CD4-positive, alpha-beta T cell treated with Interleukin-17A for 4 hours (primary cell): ENCODE measurements at places on chromosomes 13 and 19.

- DNase-seq = no peak
Observed at GRCh38 chr19:8333767-8334457, 9.2 kb downstream of the KANK3 start.

GRCh38 chr19:41612483-41612882 is 14.4 kb downstream of the CEACAM4 start:
- no peak for DNase-seq

DNA sequence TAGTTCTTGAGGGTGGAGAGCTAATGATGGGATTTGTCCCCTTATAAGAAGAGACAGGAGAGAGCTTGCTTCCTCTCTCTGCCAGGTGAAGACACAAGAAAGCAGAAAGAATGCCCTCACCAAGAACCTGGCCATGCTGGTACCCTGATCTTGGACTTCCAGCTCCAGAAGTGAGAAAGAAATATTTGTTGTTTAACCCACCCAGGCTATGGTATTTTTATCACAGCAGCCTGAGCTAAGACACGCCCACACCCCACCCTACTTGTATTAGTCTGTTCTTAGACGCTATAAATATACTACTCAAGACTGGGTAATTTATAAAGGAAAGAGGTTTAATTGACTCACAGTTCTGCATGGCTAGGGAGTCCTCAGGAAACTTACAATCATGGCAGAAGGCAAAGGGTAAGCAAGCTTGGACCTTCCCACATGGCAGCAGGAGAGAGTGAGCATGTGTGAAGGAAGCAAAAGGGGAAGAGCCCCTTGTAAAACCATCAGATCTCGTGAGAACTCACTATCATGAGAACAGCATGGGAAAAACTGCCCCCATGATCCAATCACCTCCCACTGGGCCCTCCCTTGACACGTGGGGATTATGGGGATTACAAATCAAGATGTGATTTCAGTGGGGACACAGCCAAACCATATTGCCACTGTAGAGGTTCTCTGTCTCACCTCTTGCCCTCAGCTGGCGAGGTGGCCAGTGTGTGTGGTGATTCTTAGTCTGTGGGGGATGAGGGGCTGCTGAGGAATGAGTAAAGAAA is 57.4 kb upstream of the RCBTB2 start:
- DNase-seq = no peak

GRCh38 chr13:41660411-41660810 is 203.1 kb downstream of the RGCC start:
- no peak for DNase-seq

DNA sequence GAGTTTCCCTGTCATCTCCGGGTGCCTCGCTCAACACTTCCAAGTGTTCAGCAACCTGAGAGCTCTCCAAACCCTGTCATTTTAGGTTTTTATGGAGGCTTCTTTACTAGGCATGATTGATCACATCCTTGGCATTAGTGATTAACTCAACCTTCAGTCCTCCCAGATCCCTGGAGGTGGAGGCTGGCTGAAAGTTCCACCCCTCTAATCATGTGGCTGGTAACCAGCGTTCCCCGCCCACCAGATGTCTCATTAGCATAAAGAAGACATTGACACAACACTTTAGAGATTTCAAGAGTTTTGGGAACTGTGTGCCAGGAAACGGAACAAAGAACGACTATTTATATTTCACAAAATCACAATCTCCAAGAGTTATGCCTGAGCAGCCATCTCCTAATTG is 71.1 kb upstream of the RGCC start:
- DNase-seq = no peak

- no peak for DNase-seq
Observed at GRCh38 chr19:51508059-51508733, 6.6 kb upstream of the SIGLEC12 start.

DNA sequence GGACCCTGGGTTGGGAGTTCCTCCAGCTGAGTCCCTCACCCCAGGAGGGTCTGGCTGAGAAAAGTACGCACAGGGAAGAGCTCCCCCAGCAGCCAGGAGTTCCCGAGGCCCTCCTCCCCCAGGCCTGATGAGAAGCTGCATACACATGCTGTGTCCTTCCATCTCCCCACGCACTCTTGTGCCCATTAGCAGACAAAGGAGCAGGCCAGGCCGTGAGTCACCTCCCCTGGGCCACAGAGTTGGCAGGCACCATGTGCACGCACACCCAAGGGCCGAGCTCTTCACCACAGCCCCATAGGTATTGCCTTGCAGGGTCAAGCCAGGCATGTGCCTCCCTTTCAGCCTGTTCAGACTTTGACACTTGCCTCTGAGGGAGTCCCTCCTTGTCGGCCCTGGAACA is 17.5 kb downstream of the MAU2 start:
- DNase-seq = no peak

GRCh38 chr13:37403776-37404527 is 194.6 kb downstream of the POSTN start:
- no peak for DNase-seq

DNA sequence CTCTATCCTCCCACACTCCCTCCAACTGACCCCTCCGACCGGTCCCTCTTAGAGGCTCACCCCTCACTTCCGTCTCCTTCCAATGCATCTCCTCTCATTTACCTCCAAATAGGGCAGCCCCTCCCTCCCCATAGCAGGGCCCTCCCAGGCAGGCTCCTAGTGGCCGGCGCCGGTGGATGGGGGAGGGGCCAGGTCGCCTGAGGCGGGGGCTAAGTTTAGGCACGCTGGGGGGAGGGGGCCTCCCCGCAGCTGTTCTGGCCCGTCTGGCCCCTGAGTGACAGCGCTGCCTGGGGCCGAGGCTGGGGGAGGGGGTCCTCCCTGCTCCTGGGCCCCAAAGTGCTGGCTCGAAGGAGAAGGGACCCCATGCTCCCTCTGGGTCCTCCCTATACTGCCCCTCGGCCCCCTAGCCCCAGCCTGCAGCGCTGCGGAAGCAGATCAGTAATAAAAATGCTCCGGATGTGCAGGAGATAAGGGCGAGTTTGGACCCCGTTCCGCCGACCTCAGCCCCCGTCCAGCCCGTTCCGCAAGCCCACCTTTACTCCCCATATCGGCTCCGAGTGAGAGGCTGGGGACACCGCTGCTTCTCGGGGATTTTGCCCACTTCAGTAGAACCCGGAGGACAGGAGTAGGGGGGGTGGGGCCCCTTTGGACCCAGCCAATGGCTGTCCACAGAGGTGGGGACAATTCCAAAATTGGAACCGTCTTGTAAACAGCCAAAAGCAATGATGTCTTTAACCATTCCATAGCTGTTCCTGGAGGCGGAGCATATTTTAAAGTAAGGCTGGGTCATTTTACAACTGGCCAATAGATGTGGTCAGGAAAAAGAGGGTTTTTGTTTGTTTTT is 4.0 kb downstream of the RTN2 start:
- no peak for DNase-seq

DNA sequence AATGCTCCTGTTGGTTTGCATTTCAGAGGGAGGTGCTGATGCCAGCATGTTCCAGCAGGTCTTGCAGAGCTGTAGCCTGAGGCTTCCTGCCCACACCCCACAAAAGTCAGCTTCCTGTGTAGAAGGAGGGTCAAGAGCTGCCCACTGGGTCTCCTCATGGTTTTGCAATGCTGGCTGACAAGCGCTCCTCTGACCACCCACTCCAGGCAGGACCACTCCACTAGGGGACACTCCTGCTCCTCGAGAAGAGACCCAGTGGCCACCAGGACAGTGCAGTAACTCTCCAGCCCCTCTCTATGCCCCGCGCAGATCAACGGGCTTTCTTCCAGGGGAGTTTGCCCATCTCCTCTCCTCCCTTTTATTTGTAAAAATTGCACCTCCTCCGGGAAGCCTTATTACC is 72.9 kb upstream of the UQCRFS1 start:
- no peak for DNase-seq

- no peak for DNase-seq
Observed at GRCh38 chr19:8391198-8392016, 1.2 kb downstream of the RAB11B start.

DNA sequence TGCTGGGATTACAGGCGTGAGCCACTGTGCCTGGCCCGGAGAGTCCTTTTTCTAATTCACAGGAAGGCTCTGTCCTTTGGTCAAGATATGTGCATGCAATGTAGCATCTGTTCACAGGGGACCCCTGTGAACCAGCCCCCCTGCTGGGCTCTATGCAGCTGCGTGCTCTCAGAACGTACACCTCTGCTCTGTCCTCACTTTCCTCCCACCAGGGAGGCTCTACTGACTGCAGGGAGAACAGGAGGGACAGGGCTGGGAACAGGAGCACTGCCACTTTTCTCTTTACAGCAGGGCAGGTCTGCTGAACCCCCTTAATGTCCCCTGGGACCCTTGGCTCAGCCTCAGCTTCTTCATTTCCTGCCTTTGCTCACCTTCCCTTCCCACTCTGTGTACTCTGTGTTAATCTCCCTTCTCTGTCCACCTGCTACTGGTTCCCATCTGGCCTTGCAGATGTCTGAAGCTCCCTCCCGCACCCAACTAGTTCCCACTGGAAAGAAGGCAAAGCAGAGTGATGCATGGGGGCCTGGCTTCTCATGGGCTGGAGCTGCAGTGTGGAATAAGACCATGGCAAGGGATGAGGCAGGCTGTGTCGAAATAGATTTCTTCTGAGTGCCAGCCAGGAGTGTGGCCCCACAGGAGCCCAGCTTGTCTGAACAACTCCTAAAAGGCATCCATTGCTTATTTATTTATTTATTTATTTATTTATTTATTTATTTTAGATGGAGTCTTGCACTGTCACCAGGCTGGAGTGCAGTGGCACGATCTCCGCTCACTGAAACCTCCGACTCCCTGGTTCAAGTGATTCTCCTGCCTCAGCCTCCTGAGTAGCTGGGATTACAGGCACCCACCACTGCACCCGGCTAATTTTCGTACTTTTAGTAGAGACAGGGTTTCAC is 7.2 kb downstream of the ADGRE2 start:
- DNase-seq = no peak

DNA sequence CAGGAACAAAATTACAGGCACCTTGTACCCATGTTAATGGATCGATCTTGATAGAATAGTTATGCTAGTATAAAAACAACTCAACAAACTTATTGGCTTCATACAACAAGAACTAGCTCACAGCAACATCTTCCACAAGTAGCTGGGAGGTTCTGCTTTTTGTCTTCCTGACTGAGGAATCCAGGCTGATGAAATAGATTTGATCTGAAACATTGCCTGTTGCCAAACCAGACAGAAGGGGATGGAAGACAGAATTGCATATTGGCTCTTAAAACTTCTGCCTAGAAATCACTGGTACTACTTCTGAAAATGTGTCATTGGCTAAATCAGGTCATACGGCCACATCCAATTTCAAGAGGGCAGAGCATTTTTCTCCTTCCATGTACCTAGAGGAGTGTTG is 267.3 kb downstream of the RFC3 start:
- DNase-seq = no peak

DNA sequence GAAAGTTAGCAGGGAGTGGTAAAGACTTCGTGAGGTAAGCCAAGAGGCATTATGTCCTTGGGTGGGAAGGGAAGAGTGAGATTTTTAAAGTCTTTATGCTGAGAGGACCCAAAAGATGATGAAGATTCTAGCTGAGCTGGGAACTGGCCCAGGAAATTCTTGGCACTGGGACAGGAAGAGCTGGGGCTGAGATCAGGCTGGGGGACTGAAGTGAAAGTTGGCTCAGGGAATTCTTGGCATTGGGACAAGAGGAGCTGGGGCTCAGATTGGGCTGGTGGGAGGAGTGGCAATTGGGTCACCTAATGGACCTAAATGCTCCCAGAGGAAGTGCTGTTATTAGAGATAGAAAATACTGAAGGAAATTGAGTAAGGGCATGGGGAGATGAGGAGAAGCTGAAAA is 8.8 kb downstream of the SCEL start:
- no peak for DNase-seq

- DNase-seq = no peak
Observed at GRCh38 chr13:82879921-82880320, 1002.4 kb downstream of the SLITRK1 start.

DNA sequence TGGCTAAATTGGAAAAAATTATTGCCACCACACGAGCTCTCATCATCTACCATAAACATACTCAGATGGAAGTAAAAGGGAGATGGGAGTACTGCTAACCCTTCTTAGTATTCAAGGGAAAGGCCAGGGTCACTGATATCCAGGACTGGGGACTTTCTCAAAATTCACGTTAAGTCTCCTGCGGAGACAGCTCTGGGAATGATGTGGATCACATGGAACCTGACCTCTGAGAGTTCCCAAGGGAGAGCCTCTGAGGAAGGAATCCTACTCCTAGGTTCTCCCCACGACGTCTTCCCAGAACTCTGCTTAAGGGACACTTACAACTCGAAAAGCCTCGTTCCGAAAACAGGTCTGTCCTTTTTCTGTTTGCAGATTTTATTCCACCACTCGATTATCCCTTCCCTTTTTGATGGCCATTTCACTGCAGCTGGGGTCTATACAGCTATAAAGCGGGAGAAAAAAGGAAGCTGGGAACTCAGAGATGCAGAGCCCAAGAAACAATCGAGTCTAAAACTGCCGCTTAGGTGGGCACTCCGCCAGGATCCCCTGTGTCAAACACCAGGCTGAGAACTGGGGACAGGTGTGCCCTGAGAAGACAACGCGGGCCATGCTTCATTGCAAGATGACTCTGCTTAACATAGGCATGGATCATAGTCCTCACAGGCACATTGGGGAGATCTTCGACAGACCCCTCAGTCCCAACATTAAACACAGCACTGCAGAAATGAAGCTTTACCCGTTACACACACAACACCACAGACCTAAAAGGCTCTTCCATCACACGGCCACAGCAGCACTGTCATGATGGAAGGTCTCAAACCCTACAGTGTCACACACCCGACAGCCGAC is 823 bp upstream of the ZNF567 start:
- no peak for DNase-seq
